ENCODE measurements at places on chromosomes 4 and X.

DNA sequence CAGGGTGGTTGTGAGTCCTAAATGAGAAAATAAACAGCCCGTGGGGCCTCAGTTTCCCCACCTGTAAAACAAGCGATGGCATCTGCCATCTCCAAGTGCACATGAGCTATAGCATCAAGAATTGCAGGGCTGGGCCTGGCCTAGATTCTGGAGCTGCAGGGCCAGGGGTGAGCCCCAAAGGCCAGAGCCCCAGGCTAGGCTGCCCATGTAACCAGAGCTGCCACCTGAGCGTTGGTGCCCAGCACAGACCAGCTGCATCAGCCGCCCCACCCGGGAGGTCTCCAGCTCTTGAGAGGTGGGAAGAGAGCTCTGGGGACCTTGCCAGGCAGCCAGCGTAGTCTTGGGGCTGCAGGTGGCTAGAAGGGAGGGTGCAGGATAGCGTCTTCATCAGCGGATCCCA, 27.0 kb upstream of the GPR78 start:
- no peak for DNase-seq

DNA sequence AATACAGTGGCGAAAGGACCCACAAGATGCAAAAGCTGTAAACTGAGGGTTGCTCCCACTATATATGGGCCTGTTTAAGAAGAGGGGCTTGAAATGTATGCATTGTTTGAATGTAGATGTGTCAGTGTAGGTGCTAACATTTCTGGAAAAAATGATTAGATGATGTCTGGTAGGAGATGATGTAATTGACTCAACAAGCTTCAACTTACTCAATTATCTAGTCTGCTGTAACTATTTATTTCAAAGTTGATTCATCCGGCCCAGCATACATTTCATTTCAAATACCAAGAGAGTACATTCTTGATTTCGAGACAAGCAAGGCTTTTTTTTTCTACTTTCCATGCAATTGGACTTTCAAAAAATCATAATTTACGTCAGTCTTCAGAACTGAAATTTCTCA, 9.3 kb upstream of the ENAM start:
- DNase-seq, result no peak

DNA sequence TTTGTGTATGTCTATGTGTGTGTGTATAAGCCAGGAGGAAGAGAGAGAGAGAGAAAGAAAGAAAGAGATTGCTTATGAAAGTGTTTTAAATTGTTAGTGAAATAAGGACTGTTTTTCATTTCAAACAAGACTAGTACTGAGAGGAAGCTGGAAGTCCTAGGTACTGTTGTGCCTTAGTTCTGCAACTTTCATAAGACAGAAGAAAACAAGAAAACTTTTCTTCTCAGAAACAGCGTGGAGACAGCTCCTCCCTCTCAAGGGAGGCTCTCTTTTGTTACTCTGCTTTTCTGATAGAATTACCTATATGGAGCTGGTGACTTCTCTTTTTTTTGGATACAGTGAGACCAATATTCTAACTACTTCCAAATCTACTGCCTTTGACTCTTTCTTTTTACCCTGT, 62.5 kb downstream of the BANK1 start:
- no peak for DNase-seq

- no peak for DNase-seq
Observed at GRCh38 chrX:7706032-7706431, 136.9 kb upstream of the VCX start.

- DNase-seq, result no peak
Observed at GRCh38 chr4:152674359-152674758, 5.4 kb downstream of the TMEM154 start.

- DNase-seq, result no peak
Observed at GRCh38 chr4:156186111-156186510, 232.4 kb upstream of the CTSO start.

GRCh38 chr4:55291227-55291640, 54.8 kb upstream of the SRD5A3 start:
- DNase-seq, result no peak

DNA sequence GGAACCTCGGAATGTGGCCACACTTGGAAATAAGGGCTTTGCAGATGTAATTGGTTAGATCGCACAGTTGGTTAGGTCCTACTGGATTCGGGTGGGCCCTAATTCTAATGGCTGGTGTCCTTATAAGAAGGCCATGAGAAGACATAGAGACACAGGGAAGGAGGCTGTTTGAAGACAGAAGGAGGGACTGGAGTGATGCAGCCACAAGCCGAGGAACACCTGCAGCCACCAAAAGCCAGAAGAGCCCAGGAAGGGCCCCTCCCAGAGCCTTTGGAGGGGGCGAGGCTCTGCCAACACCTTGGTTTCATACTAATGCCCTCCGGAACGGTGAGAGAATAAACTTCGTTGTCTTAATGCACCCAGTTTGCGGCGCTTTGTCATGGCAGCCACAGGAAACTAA, 47.0 kb downstream of the EVC start:
- DNase-seq, result no peak

DNA sequence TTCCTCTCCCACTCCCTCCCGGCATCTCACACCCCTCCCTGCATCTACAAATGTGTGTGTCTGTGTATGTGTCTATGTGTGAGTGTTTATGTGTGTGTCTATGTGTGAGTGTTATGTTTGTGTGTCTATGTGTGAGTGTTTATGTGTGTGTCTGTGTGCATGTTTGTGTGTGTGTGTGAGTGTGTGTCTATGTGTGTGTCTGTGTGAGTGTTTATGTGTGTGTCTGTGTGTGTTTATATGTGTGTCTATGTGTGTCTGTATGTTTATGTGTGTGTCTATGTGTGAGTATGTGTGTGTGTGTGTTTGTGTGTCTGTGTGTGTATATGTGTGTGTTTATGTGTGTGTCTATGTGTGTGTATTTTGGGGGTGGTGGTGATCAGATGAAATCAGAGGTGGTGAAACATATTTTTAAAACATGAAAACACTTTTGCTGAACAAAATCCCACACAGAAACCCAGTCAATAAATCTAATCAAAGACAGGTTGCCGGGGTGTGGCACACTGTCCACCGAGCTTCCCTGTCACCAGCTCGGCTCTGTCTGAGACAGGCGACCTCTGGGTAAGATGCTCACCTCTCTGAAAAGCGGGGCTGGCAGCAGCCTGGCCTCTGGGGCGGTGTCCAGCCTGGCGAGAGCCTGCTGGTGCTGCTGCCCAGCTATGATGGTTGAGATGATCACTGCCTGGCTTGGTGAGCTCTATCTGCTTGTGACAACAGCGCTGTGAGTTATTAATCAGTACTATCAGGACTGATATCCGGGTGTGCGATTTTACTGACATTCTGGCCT, 186.7 kb upstream of the PSAPL1 start:
- no peak for DNase-seq

- no peak for DNase-seq
Observed at GRCh38 chr4:133581996-133582619, 433.0 kb downstream of the PCDH10 start.

DNA sequence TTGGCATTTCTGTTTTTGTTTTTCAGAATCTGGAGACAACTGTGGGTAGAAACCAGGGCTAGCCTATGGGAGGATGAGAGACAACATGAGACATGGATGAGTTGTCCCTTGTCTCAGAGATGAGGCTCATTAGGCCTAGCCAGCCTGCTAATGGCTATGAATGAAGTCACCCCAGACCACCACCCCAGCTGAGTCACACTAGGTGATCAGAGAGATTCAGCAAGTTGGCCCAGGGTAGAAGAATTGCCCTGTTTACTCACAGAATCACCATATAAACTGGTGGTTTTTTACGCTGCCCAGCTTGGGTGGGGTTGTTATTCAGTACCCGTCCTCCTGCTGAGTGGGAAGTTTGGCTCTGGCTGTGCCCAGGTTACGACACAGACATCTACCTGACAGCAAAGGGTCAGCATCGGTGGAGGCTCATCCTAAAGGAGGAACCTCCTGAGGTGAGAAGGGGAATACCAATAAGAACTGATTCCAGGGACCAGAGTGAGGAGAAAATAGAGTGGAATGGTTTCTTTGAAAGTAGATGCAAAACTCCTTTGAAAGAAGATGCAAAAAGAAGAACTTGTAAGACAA, 17.2 kb upstream of the ARSJ start:
- DNase-seq, result no peak

DNA sequence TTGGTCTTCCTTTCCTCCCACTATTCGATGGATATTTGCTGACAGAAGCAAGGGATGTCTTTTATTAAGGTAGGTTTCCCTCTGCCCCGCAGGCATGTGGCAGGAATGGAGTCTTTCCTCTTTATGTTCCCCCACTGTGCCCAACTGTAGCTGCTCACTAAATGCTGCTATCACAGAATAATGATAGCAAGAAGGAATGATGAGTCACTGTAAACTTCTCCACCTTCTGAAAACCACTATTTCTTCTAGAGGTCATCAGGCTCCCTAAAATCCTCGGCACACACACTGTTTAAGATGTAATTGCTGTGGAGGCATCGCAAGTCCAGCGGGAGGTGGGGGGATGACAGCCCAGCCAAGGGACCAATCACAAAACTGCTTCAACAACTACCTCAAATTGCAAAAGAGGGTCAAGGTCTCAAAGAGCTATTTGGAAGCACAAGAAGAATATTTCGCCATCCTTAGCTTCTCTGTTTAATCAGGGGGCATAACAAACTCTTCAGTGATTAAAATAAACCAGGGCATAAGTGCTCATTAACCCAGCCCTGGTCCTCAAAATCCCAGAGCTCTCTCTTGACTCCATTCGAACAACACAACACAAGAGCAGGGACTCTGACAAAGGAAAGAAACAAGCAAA, 13.9 kb downstream of the QDPR start:
- DNase-seq, result no peak

DNA sequence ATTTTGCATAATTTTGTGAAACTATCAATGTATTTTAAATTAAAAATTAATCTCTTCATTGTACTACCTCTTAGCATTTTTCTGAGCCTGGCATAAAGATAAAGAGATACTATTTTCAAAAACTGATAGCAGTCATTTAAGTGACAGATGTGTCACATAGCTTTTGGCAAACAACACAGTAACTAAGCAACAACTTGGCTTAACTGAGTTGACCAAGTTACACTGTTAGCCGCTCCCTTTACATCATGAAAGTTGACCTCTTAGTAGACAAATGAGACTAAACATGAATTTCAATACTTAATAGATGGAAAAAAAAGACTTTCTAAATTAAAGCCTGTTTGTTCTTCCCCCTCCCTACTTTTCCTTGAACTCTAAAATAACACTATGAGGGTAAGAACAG, 62.0 kb downstream of the ATP8A1 start:
- DNase-seq, result no peak

DNA sequence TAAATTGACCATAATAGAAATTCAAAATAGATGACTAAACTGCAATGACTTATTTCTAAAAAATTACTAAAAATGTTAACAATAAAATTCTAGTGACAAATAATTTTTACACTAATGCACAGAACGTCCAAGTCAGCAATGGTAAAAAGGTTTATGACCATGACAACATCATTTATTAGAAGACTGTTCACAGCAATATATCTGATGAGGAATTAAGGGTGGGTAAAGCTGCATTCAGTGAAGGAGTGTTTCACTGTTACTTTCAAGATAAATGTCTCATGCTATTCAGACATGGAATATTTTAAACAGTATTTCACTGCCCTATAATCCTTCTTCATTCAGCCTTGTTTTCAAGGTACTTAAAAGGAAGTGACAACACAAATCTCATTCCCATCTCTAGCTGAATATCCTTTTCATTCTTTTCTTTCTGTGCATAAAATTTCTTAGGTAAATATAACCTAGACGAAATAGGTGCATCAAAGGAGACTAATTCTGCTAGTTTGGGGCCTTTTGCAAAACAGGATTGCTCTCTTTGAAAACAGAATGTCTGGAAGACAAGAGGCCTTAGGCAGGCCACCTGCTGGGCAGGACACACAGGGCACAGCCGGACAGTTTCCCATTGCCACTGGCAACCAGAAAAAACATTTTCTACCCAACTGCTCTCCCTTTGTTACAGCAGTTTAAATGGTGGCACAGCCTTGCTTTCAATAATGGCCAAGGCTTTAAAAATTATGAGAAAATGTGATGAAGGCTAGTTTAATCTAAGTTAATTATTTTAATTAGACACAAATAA, 600.3 kb downstream of the SPRY1 start:
- no peak for DNase-seq

GRCh38 chrX:68842351-68842750, 13.5 kb downstream of the EFNB1 start:
- DNase-seq, result no peak

DNA sequence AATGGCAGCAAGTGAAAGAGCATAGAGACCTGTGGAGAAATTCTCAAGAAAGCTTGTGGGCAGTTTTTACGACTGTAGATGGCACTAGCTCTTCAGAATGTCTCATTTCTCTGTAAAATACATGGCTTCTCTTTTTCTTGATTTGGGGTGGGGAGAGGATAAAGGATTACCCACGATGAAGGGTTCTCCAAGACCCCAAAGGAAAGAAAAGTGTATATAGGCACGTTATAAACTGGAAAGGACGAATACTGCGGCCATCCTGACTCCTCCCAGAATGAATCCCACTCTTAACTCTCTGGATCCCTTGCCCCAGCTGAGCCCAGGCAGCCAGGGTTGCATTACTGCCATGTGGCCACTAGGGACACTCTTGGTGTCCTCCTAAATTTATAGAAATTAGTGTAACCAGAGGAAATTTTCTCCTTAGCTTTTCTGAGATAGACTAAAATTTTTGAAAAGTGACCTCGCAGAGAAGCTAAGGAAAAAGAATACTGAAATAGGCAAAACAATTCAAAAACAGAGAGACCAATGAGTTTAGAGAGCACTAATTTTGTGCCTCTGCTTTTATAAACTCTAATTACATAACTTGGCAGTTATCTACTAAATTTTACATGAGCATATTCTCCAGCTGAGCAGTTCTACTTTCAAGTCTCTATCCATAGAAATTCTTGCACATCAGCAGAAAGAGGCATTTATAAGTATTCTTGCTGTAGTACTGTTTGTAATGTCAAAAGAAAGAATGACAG, 37.8 kb upstream of the PCDH19 start:
- DNase-seq, result no peak

DNA sequence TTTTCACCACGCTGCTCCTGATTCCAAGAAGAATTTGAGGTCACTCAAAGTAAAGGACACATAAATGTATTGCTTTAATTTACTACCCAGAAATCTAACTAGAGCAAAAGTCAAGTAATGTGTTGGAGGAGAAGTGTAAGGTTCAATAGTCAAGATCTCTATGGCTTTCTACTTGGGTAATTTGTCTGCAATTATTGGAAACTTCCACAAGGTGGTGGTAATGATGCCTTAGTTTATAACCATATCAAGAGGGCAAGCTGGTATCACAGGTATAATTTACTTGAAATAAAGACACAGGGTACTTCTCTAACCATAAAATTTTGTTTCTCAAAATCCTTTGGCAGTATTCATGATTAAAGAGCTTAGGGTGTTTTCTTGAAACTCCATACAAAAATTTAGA, 10.2 kb upstream of the GRIA3 start:
- no peak for DNase-seq

GRCh38 chr4:157220371-157220881, at the start of gene GRIA2:
TSS of gene GRIA2 (plus strand) at chr4:157220728. CDS start at chr4:157221043, 315 bp downstream.
- DNase-seq, result no peak

- DNase-seq, result no peak
Observed at GRCh38 chrX:139892512-139892911, 40.3 kb downstream of the ATP11C start.

GRCh38 chr4:140049024-140049848, 104.7 kb downstream of the MAML3 start:
- no peak for DNase-seq

GRCh38 chr4:109185951-109186350, 116.5 kb downstream of the COL25A1 start:
- DNase-seq, result no peak

All from esophagus squamous epithelium (tissue), 5 donors.